GM12891 (cell line): ENCODE measurements at places on chromosomes 12 and 14.

- no peak for DNase-seq
Observed at GRCh38 chr12:125861299-125862281, 796.4 kb downstream of the AACS start.

DNA sequence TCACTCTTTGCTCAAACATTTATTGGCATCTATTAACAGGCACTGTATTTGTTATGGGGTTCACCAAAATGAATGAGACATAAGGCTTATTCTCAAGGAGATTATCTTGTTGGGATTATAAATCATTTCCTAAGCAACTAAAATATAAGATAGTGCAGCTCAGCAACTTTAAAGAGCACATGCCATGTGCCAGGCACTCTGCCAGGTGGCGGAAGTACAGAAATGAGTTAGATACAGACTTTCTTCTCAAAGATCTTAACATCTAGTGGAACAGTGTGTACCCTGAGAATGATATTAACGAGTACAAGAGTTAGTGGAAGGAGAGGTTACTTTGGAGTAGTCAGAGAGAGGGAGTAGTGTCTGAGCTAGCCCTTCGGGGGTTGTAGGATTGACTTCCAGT lies 28.4 kb upstream of the TOMM20L start:
- no peak for DNase-seq

DNA sequence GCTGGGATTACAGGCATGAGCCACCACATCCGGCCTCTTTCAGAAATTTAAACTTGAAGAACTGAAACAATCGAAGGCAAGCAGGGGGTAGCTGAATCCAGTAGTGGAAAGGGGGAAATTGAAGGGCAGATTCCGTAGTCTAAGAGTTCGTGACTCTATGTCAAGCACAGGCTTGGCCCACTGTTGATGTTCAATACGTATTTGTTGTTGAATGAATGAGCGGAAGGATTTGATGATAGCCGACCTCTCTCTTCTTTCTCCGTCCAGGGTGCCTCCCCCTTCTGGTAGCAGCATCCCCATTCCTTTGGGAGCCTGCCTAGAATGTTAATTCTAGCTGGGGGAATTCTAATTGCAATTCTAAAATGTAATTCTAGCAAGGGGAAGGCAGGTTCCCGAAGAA lies 59.8 kb upstream of the MED13L start:
- no peak for DNase-seq

DNA sequence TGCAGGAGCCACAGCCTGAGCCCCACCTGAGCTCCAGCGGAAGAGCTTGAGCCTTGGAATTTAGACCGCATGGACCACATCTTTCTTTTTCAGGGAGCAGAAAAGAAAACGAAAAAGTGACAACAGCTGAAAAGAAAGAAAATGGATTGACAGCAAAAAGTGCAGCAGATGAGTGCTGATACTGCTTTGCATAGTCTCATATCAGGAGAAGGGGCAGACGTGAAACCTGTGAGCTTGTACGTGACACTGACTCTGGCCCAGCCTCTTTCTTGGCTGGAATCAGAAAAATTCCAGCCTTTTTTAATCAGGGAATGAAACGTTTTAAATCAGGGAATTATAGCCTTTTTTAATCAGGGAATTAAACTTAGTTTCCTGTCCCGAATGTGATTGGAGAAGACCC lies 1296.5 kb downstream of the TMEM121 start:
- DNase-seq: no peak

DNA sequence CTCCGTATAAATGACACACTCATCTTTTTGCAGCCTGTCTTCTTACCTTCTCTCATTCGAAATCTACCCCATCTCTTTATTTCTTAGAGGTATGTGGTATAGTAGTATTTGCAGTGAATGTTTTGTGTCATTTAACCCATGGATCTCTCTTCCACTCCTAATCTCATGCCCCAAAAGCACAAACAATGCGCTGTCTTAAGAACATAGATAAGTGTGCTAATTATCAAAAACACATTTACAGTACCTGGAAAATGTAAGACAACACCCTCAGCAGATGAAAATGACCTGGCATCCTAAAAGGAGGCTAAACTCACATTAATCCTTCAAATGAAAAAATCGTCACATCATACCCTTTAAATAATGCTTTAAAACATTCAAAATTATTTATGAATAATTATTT lies 10.7 kb downstream of the USP15 start:
- DNase-seq: no peak

DNA sequence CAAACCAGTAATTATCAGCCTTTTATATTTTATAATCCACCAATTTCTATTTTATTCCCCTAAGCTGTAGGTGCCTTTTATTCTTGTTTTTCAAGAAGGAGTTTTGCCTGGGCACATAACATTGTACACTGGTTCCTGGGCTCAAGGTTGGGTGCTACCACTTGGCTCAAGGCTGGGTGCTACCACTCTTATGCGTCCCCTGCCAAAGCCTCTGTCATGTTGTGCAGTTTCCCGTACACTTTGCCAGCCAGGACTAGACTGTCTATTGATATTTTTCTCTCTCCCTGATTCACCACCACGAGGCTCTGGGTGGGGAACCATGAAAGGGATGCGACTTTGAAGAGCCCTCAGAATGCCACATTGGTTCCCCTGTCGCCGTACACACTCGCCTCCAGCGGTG lies 52.5 kb upstream of the VASH1 start:
- no peak for DNase-seq

DNA sequence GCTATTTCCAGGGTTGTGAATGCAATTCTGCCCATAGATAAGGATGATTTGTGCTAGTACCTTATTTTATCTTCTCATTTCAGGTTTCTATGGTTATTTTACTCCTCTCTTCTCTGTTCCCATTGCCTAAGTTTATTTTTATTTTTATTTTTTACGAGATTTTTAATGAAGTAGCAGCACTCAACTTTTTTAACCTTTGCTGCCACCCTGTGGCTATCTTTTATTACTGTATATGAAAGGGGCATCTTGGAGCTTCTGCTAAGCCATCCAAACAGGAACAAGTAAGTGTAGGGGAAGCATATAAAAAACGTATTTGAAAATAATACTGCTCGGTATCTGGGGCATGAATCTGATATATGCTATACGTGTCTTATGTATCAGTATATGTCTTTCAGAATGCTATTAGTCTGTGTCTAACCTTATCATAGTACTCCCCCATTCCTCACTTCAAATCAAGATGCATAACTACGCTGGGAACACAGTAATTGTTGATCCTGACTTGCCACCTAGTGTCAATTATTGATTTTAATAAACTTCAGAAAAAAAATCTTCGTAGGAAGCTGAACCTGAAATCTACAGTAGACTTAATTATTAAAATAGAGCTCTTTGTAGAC lies 60.3 kb downstream of the KLRG1 start:
- no peak for DNase-seq

DNA sequence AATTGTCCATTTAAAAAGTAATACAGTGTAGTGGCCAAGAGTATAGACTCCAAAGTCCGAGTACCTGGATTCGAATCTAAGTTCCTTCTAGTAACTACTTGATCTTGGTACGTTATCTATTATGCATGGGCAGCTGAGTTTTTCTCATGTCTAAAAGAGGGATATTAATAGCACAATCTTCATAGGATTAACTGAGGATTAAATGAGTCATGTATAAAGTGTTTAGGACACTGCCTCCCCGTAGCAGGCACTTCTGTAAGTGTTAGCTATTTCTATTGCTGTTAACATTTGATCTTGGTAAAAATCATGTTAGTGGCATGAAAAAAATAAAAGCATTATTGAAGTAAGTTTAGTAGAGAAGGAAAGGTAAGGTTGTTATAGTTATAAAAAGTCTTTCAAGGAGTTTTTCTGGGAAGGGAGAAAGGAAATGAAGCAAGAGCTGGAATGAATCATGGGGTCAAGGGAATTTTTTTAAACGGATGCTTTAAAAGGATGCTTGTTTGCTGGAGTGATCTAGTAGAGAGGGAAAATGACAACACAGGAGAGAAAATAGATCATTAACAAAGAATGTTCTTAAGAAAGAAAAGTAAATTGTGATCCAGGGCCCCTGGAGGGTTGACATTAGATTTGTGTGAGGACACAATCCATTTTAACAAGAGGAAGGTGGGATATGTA lies 502.2 kb upstream of the USP15 start:
- no peak for DNase-seq

DNA sequence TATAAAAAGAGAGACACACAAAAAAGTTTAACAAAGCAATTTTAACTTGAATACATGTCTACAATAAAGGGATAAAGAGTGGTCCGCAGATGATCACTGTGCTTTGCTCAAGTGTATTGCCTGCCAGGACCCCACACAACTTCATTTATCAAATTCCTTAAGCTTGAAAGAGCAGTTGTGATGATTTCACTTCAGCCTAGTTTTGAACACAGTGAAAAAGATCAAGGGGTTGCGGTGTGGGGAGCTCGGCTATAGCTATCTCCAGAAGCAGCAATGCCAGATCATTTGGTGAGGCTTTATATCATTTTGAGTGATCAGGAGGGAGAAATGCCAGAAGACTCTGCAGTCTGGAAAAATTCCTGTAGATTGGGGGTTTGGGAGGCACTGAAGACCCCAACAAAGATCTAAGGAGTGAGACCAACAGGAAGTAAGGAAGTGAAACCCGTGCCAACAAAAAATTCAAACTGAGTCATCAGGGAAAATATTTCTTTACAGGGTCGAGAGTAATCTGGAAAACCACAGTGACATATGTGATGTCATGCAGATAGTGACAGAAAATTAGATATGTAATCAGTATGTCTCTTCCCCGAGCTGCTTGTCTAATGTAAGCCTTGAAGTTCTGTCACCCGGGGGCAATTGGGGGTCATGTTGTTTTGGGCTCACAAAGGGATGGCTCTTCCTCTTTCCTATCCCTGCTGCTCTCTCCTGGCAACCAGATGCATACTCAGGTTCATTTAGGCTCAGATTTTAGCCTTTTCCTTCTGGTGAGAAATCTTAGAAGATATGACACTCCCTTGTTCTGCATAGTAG lies 221.8 kb downstream of the MSRB3 start:
- DNase-seq: no peak

- DNase-seq: no peak
Observed at GRCh38 chr12:91896286-91897024, 249.2 kb downstream of the BTG1 start.

DNA sequence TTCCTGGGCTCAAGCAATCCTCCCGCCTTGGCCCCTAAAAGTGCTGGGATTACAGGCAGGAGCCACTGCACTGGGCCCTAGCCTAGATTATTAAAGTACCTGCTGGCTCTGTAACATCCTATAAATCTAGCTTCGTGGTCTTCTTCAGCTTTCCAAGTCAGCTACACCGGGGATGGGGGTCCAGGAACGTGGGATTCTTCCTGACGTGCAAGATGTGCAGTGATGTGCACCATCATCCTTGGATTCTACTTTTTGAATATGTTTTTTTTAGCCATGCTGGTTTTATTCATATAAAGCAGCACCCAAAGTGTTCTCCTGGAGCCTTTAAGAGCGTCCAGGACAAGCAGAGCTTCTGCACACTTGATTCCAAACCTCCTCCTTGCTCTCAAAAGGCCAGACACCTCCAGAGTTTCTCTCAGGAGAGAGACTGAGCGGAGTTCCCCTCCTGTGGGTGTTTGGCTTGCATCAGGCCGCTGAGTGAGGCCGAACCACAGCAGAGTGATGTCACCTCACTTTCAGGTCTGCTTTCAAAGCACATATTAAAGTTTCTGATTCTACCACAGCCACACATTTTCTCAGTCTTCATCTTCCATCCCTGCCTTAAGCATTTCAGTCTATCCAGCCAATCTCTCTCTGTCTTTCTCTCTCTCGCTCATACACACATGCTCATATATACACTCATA lies 33.4 kb downstream of the VCPKMT start:
- peak; percentile 57 for DNase-seq

DNA sequence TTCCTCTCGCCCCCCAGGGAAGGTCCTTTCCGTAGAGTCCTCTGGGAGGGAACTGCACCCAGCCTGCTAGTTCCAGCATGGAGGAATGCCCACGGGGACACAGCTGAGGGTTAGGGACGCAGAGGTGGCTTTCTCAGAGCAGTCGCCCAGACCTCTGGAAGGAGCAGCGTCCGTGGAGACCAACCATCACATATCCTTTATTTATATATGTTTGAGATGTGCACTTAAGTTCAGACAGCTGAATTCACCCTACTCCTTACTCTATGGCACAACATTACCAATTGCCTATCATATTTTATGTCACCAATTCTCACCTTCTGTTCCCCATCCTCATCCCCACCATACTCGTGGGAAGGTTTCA lies 305.6 kb upstream of the DIO3 start:
- no peak for DNase-seq
